ENCODE measurements at places on chromosomes 2 and 18. TPM values are rescaled to one million over a fixed set of nuclear protein-coding genes. Genes with fewer than 3 reads are reported as not detected.

DNA sequence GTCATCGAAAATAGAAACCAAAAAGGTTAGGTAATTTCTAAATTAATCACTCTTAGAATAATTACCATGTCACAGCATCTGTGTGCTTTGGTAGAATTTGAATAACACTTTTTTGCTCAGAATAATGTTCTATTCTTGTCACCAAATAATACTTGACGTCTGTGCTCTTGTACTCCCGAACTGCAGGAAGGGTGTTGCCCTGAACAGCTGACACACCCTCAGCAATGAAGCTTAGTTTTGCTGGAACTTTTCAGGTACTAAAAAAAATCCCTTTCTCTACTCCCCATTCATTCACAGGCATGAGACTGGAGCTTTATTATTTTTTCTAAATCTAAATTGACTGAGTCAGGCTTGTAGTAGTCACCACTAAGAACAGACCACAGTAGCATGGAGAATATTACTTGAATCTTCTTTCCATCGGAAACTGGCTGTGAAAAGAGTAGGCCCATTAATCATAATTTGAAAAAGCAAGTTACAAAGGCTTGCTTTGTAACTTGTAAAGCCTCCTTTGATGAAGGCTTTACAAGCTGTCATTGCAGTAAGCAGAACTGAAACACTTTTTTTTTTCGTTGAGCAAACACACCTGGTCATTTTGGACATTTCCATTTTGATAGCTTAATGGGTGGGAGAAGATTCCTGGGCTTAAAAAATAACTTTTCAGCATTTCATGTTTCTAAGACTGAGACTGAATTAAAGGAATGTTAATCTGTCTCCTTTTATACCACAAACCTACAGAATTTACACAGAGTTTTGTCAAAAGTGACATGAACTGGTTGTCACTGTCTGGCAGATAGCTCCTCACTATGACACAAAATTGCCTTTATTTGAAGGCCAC is 70.3 kb upstream of the PELI1 start:
- no peaks in the 10 kb centered on the region for H3K27me3 ChIP-seq
- H3K4me3 ChIP-seq = peak overlapping the region; percentile 75
- DNase-seq = no peak
- no peaks in the 10 kb centered on the region for H3K36me3 ChIP-seq

GRCh38 chr2:100814453-100814852 is 5.5 kb upstream of the NPAS2 start:
- H3K27me3 ChIP-seq = peaks cover 47% of the 10 kb centered on the region
- no peak for DNase-seq
- H3K27ac ChIP-seq = no peak overlapping the region
- no peak overlapping the region for H3K4me3 ChIP-seq

- no peak overlapping the region for H3K27ac ChIP-seq
- no peak for DNase-seq
Measured at GRCh38 chr2:184157141-184157540, 441.2 kb upstream of the ZNF804A start.

DNA sequence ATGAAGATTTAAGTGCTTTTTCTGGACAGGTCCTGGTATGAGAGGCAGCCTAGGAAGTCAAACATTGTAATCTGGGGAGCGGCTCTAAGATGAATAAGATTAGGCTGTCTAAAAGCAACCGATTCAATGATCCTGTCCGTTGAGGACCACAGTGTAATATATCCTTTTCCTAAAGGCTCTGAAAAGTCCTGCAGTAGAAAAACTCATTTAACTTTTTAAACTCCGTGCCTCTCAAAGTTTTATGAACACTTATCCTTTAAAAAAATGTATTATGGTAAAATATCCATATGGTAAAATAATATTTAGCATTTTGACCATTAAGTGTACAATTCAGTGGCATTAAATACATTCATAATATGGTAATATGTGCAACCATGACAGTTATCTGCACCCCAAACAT is 39.8 kb downstream of the ATOH8 start:
- no peaks in the 10 kb centered on the region for H3K4me1 ChIP-seq
- H3K36me3 ChIP-seq = no peaks in the 10 kb centered on the region
- no peak overlapping the region for H3K4me3 ChIP-seq
- H3K27ac ChIP-seq = no peak overlapping the region
- H3K27me3 ChIP-seq = peaks cover 30% of the 10 kb centered on the region
- DNase-seq = no peak

DNA sequence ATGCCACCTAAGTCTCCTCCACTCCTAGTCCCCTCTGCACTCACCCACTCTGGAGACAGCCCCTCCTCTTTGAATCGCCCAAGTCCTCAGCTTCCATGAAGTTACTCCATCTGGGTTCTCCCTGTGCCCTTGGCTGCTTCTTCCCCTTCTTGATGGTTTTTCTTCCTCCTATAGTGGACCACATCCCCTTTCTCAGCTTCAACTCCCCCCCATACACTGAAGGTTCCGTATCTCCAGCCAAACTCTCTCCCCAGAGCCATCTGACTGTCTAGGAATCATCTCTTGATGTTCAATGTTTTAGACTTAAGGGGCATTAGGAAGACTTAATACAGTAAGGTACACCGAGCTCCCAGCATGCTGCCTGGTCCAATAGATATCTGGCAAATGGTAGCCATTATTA is 39.6 kb downstream of the EMX1 start:
- no peaks in the 10 kb centered on the region for H3K36me3 ChIP-seq
- no peak overlapping the region for H3K27ac ChIP-seq
- no peak for DNase-seq
- no peaks in the 10 kb centered on the region for H3K4me1 ChIP-seq
- no peaks in the 10 kb centered on the region for H3K27me3 ChIP-seq
- H3K4me3 ChIP-seq = no peak overlapping the region

GRCh38 chr2:100072503-100072902 is 69.9 kb downstream of the AFF3 start:
- H3K27me3 ChIP-seq = no peaks in the 10 kb centered on the region
- no peak overlapping the region for H3K27ac ChIP-seq
- DNase-seq = no peak
- H3K36me3 ChIP-seq = peaks cover 81% of the 10 kb centered on the region

DNA sequence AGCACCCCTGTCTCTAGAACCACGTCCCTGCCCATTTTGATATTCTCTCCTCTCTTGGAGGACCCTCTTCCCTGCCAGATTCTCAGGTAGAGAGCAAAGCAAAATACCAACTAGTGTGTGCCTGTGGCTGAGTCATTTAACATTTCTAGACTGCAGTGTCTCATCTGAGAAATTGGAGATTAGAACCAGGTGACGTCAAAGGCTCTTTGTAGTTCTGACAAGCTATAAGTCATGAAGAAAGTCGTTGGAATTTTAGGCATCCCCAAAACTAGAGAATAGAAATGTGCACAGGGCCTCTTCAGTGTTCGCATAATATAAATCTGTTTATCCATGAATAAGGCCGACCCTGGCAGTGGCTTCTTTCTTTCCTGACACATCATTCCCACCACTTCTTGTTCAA is 74.4 kb upstream of the TANC1 start:
- H3K4me3 ChIP-seq = no peak overlapping the region
- no peaks in the 10 kb centered on the region for H3K36me3 ChIP-seq
- no peak for DNase-seq
- H3K27me3 ChIP-seq = peaks cover 4% of the 10 kb centered on the region

- no peak for DNase-seq
- H3K27me3 ChIP-seq = no peaks in the 10 kb centered on the region
- H3K36me3 ChIP-seq = no peaks in the 10 kb centered on the region
- H3K4me3 ChIP-seq = no peak overlapping the region
Measured at GRCh38 chr2:35891528-35891927, 464.1 kb upstream of the CRIM1 start.

DNA sequence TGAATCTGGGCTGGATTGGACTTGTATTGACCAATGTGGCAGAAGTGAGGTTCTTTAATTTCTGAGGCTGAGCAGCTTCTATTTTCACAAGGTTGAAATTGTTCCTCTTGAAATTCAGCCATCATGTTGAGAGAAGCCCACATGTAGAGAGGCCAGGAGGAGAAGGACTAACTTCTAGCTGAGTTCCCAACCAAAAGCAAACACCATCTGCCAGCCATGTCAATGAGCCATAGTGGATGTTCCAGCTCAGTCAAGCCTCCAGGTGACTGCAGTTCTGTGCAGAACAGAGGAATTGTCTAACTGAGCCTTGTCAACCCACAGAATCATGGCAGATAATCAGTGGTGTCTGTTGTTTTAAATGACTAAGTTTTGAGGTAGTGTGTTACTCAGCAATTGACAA is 110.6 kb upstream of the ACVR1 start:
- H3K27me3 ChIP-seq = peaks cover 10% of the 10 kb centered on the region
- H3K4me3 ChIP-seq = no peak overlapping the region
- no peak for DNase-seq
- H3K4me1 ChIP-seq = no peaks in the 10 kb centered on the region
- no peaks in the 10 kb centered on the region for H3K36me3 ChIP-seq
- H3K27ac ChIP-seq = no peak overlapping the region

GRCh38 chr2:219687272-219687671 is 59.8 kb downstream of the SLC4A3 start:
- H3K27ac ChIP-seq = no peak overlapping the region
- no peak for DNase-seq
- H3K4me1 ChIP-seq = peaks cover 14% of the 10 kb centered on the region
- H3K36me3 ChIP-seq = no peaks in the 10 kb centered on the region
- no peak overlapping the region for H3K4me3 ChIP-seq

DNA sequence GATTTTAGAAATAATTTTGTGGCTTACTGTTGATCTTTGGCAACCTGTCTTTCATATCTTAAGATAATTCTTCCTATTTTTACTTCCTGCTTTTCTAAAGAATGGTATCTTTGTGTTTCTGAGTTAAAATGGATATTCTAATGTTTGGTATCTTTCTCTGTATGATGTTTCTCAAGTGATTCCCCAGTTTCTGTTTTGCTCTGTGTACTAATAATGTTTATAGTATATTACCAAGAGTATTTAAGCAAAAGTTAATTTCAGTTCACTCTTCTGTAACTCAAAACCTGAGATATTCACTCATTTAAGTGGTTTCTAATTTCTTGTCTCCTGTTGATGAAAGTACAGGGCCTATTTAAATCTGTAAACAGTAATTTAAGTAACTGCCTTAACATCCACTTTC is 58.3 kb downstream of the CCDC150 start:
- H3K4me1 ChIP-seq = no peaks in the 10 kb centered on the region
- H3K36me3 ChIP-seq = no peaks in the 10 kb centered on the region
- H3K27ac ChIP-seq = no peak overlapping the region

DNA sequence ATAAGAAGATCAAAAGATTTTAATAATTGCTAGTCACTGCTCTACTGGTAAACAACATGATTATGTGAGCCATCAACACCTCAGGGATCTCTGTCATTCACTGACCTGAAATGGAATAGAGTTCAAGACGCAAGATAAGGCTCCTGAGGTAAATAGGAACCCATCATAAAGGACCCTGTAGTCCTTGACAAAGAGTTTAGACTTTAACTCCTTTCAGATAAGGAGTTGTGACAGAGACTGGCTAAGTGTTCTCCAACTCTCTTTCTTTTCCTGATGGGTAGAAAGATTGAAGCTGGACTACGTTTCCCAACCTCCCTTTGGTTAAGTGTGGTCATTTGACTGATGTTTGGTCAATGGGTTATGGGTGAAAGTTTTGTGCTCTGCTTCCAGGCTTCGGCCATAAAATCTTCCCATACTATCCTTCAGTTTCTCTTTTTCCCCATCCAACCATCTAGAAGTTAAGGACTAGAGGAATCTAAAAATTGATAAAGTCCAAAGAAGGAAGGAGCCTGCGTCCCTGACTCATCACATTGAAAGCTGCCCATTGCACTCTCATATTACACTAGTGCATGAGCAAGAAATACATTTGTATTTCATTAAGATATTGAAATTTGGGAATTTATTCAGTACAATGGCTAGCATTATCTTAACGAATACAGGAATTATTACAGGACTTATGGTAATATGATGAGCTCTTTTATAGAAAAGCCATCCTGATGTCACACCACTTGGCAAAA is 293.7 kb upstream of the ACVR2A start:
- no peak overlapping the region for H3K4me3 ChIP-seq
- no peaks in the 10 kb centered on the region for H3K4me1 ChIP-seq

GRCh38 chr2:78118037-78118436 is 595.9 kb upstream of the LRRTM4 start:
- H3K4me3 ChIP-seq = no peak overlapping the region
- no peaks in the 10 kb centered on the region for H3K27me3 ChIP-seq
- H3K27ac ChIP-seq = no peak overlapping the region
- DNase-seq = no peak
- H3K36me3 ChIP-seq = no peaks in the 10 kb centered on the region

DNA sequence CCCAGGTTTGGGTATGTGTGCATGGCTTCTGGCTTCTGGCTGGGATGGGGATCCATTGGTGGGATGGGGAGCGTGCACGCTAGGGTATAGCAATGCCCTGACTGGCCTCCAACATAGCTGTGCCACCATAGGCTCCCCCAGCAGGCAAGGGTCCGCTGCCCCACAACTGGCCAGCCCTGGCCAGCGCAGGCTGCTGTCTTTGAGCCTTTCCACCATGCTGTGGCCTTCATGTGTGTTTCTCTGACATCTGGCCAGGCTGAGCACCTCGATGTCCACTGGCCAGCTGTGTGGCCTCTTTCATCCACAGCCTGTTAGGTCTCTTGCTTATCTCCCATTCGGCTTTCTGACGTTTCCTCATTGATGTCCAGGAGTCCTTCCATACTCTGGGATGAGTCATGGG is 231.3 kb downstream of the NDUFA10 start:
- no peaks in the 10 kb centered on the region for H3K36me3 ChIP-seq
- no peaks in the 10 kb centered on the region for H3K4me1 ChIP-seq

DNA sequence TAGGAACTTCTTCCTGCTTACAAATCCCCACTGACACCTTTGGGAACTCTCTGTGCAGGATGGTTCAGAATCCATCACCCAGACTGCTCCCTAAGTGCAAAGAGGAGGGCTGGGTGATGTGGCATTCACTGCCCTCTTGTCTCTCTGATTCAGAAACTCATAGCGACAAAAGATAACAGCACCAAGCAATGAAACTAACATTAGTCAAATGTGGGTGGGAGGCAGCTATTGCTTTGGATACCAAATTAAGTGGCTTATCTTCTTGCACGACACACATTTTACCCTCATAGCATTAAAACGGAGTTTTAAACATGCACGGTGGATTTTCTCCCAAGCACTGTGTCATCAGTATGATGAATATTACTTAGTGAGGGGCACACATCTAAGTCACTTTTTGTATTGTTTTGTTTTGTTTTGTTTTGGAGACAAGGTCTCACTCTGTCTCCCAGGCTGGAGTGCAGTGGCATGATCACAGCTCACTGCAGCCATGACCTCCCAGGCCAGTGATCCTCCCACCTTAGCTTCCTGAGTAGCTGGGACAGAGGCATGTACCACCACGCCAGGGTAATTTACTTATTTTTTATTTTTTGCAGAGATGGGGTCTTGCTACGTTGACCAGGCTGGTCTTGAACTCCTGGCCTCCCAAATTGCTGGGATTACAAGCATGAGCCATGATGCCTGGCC is 40.9 kb upstream of the NEB start:
- H3K4me3 ChIP-seq = peak overlapping the region; percentile 75
- H3K4me1 ChIP-seq = peaks cover 67% of the 10 kb centered on the region
- H3K36me3 ChIP-seq = peaks cover 44% of the 10 kb centered on the region
- H3K27ac ChIP-seq = peak overlapping the region; percentile 97

The ATP5MC3 gene
- total RNA-seq = 163 TPM

The CCDC148 gene
- total RNA-seq = not detected

The KIF1A gene
- total RNA-seq = not detected

The MAP4K3 gene
- 9.9 TPM for total RNA-seq

The HOXD10 gene
- total RNA-seq = not detected

The SGPP2 gene
- 12.4 TPM for total RNA-seq

The FIGN gene
- total RNA-seq = not detected
